SK-MEL-5 (cell line): ENCODE measurements at places on chromosomes 6 and 20. TPM values are rescaled to one million over a fixed set of nuclear protein-coding genes. Genes with fewer than 3 reads are reported as not detected.

UBE2C gene
- 75.4 and 76.9 TPM in 2 replicates for total RNA-seq

PPP1R16B gene
- total RNA-seq = 0.56 and 0.69 TPM in 2 replicates

TULP1 gene
- total RNA-seq = not detected in 2 replicates

ZHX3 gene
- 7.3 and 10.6 TPM in 2 replicates for total RNA-seq

BIRC7 gene
- total RNA-seq = 7.7 and 12.3 TPM in 2 replicates

RAB5IF gene
- total RNA-seq = 165 and 190 TPM in 2 replicates

FAM83C gene
- total RNA-seq = not detected in 2 replicates

GPSM3 gene
- total RNA-seq = 3.3 and 5.4 TPM in 2 replicates

BANF2 gene
- not detected in 2 replicates for total RNA-seq

PNLDC1 gene
- 0.05 TPM in 1 of 2 replicates, not detected in the other for total RNA-seq

GABBR1 gene
- 9.4 and 10.7 TPM in 2 replicates for total RNA-seq
